ENCODE measurements at places on chromosomes 5 and 9.

- no peak for DNase-seq
Measured at GRCh38 chr5:109347252-109347888, 62.4 kb downstream of the PJA2 start.

DNA sequence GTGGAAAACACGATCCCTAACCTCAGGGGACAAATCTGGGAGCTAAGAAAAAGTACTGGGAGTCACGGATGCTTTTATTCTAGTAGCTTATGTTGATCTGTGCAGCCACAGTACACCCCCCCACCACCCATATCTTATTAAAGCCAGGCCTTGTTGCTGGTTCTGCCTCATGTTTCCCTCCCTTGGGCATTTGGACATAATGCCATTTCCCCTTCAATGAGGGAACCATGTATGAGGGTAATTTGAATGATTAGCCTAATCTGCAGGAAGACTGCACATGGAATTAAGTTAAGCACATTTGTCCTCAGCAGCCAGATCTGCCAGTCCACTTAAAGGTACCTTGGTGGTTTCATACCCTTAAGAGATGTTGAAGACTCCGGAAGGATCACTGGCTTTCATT, 102.0 kb downstream of the ARHGAP26 start:
- DNase-seq: no peak

DNA sequence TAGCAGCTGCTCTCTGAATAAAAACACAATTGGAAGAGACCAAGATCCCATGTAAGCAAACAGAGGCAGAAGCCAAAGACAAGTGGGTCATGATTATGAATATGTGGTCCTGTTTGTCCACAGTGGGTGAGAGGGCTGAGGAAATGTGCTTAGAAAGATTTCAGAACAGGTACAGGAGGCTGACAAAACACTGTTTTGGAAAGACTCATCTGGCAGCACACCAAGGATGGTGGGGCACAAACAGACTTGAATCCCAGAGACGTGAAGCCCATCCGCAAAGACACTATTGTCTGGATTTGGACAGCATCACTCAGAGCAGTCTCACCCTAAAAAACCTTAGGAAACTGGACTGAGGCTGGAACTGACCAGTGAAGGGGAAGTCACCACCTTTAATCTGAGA, 85.0 kb downstream of the ADRB2 start:
- no peak for DNase-seq

DNA sequence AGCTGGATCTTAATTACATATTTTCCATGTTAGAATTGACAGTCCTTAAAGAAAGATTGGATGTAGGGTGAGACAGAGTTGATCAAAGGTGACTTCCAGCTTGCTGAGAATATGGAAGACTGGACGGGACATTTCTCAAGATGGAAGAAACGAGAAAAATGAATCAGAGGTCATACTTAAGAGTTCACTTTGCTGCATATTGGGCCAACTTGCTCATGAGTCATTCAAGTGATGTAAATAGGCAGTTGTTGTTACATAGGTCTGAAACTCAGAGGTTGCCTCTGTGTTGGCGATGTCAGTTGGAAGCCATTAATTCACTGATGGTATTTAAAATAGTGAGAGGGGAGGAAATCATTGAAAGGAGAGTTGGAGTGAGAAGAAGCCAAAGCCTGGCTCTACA, 132.8 kb downstream of the CD180 start:
- peak; percentile 58 for DNase-seq

DNA sequence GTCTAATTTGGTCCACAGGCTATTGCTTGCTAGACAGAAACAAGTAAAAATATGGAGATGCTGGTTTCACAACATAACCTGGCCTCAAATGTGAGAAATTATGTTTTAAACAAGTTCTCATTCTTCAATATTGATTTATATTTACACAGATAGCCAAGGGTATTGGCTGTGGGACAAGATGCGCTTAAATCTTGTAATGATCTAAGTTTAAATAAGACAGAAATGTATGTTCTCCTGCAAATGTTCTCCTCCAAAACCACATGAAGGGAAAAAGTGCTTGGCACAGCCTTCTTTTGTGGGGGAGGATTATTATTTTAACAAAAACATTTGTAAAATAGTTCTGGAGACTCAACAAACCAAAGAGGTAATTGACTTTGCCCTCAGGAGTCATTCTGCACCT, 356.0 kb downstream of the DMAC1 start:
- DNase-seq: peak; percentile 12

GRCh38 chr9:121663591-121663990, 12.2 kb downstream of the DAB2IP start:
- no peak for DNase-seq

DNA sequence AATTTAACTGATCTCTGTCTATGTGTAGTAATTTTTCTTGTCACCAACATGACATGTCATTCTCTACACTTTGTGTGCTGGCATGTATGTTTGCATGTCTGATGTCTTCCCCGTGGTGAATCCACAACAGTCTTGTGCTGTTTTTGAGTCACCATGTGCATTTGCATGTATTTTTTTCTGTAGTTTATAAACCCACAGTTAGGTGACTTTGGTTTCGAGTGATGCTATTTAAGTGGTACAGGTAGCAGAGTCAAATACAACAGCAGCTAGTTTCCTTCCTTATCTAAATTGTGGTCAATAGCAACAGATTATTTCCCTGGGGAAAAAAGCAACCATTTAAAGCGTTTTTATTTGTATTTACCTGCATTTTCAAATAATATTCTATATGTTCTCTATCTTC, 89.9 kb upstream of the FSD1L start:
- DNase-seq: no peak

- no peak for DNase-seq
Measured at GRCh38 chr9:134322781-134323241, 3.4 kb upstream of the RXRA start.

DNA sequence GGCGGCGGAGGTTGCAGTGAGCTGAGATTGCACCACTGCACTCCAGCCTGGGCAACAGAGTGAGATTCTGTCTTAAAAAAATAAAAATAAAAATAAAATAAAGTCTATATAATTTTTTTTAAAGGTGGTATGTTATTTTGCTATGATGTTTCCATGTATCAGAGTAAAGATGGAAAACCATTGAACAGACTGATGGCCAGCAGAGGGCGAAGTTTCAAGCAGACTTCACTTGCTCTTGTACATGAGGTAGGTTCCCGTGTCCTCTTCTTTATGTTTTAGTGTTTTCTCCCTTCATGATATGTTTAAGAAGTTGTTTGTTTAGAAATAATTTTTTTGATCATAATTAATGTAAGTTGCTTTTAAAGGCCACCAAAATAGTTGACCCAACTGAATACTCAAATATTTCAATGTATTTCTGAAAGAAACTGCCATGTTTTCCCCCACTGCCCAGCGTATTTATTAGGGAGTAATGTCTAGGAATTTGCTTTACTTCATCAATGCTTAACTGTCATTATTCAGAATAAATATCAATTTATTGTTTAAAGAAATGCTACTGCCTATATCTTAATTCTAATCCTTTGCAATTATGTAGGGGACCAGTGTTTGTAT, 146.4 kb downstream of the HACD4 start:
- peak; percentile 45 for DNase-seq

- DNase-seq: no peak
Measured at GRCh38 chr5:177064500-177065277, 22.0 kb upstream of the FGFR4 start.
